ENCODE measurements at places on chromosomes 11 and 22. TPM values are rescaled to one million over a fixed set of nuclear protein-coding genes. Genes with fewer than 3 reads are reported as not detected.

The RBX1 gene
- total RNA-seq, result 69.1 TPM

The RAG1 gene
- 0.99 TPM for total RNA-seq

The ARRB1 gene
- 76.3 TPM for total RNA-seq

The PTPN5 gene
- not detected for total RNA-seq

The CCDC73 gene
- total RNA-seq, result not detected

The CD248 gene
- 1.1 TPM for total RNA-seq

The ENTHD1 gene
- not detected for total RNA-seq

Data from endothelial cell of coronary artery (primary cell).